Panc1 (cell line): ENCODE measurements at places on chromosomes 6 and 20. TPM values are rescaled to one million over a fixed set of nuclear protein-coding genes. Genes with fewer than 3 reads are reported as not detected.

Gene GDAP1L1
- total RNA-seq: not detected

Gene PANK2
- 40.9 TPM for total RNA-seq

Gene TINAG
- not detected for total RNA-seq

Gene ECT2L
- total RNA-seq: not detected

Gene XKR7
- 6.2 TPM for total RNA-seq

Gene EIF2S2
- total RNA-seq: 82.0 TPM

Gene RAD21L1
- 1.0 TPM for total RNA-seq

Gene CRISP3
- not detected for total RNA-seq

Gene C6orf163
- total RNA-seq: 1.3 TPM

Gene OR2B6
- total RNA-seq: 0.26 TPM

Gene GSTA3
- not detected for total RNA-seq

Gene GRM1
- not detected for total RNA-seq

Gene ZFP57
- total RNA-seq: not detected

Gene SLC22A7
- total RNA-seq: not detected

Gene KHDC1L
- total RNA-seq: not detected

Gene ARFGAP1
- 110 TPM for total RNA-seq

Gene OTOR
- not detected for total RNA-seq

Gene DXO
- total RNA-seq: 38.1 TPM

Gene SMLR1
- 0.08 TPM for total RNA-seq

Gene ADGRB3
- total RNA-seq: 0.10 TPM

Gene CYP39A1
- total RNA-seq: 0.72 TPM

Gene RXRB
- total RNA-seq: 27.4 TPM

Gene CCM2L
- total RNA-seq: 45.4 TPM
